Sciatic nerve (tissue), 2 donors: ENCODE measurements at places on chromosomes 2 and 18.

GRCh38 chr18:7301094-7301493 is 70.2 kb downstream of the LRRC30 start:
- no peak for DNase-seq

GRCh38 chr18:48896875-48897511 is 53.8 kb downstream of the SMAD7 start:
- DNase-seq: peak; percentile 74

DNA sequence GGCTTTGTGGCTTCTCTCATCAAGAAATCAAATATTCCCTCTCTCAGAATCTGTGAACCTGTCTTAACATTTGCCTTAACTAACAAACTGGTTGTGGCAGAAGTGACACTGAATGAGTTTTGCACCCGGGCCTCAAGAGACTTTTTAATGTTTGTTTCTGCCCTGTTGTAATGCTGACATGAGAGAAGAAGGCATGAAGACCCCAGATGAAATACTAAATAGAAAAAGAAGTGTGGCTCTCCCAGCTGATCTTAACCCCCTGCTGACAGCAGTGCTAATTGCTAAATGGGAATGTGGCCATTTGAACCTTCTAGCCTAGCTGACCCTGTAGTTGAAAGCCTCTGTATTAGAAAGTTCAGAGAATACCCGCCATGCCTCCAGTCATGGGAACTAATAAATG is 261.2 kb downstream of the CTNNA2 start:
- DNase-seq: no peak

- no peak for DNase-seq
Observed at GRCh38 chr2:154713675-154714074, 15.2 kb downstream of the KCNJ3 start.

GRCh38 chr2:1548910-1549673 is 135.8 kb downstream of the TPO start:
- DNase-seq: no peak

DNA sequence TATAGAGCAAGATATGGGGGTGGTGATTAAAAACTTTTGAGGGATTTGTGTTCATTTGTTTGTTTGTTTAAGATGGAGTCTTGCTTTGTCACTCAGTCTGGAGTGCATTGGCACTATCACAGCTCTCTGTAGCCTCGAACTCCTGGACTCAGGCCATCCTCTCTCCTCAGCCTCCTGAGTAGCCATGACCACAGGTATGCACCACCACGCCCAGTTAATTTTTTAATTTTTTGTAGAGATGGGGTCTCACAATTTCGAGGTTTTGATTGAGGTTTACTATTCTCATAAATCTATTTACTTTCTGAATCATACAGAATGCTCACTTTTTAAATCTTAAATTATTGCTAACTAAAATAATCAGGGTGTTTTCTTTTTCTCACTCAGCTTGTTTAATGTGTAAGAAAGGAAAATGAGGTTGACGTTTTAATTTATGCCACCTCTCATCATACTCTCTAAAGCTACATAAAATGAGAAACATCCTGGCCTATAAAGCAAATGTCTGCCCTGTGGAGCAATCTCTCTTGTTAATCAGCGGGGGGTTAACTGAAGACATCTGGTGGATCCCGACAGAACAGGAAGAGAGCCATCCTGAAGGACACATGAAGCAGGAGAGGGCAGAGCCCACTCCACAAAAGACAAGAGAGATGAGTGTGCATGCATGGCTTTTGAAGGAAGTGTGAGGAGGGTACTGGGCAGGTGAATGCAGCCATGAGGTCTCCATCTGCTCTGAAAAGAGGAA is 589.1 kb upstream of the SLC8A1 start:
- DNase-seq: no peak

DNA sequence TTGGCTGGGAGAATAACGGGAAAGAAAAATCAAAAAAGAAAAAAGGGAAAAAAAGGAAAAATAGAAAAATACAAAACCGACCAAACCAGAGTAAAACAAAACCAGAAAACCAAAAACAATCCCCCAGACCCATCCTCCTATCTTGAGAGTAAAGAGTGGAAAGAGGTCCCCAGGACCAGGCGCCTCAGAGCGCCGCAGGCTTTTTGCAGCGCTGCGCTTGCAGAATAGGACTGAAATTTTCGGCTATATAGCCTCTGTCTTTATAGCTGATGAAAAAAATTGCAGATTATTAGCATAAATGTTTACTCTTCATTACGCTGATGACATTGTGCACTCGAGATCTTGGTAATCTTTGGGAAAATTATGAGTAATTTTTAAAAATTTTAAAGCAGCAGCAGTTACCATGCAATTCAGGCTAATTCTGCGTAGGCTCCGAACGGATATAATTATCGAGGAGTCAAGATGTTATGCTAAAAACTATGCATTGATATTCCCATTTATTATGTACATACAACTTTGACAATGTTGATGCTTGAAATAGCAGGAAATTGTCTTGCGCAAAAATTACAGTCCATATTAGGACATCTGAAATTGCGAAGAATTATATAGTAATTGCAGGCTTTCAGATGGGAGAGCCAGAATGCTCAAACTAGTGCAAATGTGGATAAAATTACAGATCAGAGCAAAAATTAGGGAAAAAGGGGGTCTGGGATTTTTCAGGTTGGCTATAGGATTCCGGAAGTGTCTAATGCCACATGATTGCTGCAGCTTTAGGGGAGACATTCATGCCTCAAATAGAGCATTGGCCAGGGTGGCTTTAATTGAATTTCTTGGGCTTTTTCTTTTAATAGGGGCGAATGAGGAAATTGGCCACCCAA is 8.3 kb downstream of the DLX1 start:
- DNase-seq: no peak

DNA sequence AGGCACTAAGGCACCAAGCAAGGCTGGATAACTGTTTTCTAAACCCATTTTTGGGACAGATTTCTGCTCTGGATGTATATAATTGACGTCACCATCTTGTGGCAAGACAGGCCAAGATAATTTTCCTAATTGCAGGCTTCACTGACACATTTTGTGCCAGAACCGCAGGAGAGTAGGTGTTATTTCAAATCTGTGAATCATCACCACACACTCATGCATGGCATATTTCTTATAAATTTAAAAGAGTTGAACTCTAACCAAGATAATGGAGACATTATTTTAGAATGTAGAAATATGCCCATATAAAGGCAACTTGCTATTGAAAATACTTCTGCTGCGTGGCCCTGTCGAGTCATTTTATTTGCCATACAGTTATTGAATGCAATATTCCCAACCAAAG is 68.3 kb upstream of the ACYP2 start:
- DNase-seq: no peak

DNA sequence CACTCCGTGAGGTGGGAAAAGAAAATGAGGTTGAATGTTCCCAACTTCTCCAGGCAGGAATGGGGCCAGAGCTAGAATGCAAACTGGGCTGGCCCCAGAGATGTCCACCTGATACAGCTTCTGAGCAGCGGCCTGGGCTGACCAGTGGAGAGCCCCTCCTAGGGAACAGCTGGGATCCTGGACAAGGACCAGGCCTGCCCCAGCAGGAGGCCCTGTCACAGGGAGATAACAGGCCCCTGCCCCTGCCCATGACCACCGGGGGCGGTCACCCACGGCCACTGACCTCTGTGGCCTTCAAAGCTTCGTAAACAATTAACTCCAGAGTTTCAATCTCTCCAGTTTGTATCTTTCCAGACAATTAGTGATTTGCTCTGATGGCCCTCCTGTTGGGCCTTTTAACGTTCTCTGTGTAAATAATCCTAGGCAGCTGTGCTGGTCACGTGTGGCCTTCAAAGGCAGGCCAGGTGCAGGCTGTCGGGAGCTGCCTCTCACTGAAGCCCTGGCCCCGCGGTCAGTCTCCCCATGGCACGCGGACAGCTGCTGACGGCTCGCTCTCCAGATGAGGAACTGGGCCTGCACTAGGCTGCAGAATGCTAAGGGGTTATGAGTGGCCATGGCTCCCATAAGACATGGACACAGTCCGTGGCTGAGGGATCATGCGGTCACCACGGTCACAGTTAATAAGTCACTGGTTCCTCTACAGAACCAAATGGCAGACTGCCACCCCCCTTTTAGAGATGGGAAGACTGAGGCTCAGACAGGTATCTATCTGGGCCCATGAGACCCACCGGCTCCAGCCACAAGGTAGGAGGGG is 9.2 kb downstream of the HS6ST1 start:
- peak; percentile 74 for DNase-seq

- DNase-seq: no peak
Observed at GRCh38 chr2:150476809-150477302, 10.6 kb downstream of the RND3 start.

GRCh38 chr2:71684226-71685072 is 231.1 kb downstream of the DYSF start:
- DNase-seq: peak; percentile 49

GRCh38 chr2:205287316-205287715 is 395.0 kb upstream of the NRP2 start:
- DNase-seq: no peak

- peak; percentile 34 for DNase-seq
Observed at GRCh38 chr2:2524348-2524941, 193.4 kb upstream of the MYT1L start.

DNA sequence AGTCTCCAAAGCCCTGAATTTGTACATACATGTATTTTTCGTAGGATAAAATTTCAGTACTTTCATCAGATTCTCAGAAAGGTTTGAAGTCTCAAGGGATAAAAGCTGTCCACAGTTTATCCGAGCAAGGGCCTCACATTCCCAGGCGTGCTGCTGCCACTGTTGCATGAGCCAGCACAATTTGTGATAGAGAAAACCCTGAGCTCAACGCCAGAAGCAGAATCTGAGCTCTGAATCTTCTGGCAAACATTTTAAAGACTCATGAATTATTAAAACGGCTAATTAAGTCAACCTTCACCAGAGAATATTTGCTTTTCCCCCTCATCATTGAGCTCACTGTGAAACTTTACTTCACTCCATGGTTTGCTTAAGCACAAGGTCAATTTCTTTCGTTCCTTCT is 38.5 kb upstream of the STPG4 start:
- DNase-seq: no peak

DNA sequence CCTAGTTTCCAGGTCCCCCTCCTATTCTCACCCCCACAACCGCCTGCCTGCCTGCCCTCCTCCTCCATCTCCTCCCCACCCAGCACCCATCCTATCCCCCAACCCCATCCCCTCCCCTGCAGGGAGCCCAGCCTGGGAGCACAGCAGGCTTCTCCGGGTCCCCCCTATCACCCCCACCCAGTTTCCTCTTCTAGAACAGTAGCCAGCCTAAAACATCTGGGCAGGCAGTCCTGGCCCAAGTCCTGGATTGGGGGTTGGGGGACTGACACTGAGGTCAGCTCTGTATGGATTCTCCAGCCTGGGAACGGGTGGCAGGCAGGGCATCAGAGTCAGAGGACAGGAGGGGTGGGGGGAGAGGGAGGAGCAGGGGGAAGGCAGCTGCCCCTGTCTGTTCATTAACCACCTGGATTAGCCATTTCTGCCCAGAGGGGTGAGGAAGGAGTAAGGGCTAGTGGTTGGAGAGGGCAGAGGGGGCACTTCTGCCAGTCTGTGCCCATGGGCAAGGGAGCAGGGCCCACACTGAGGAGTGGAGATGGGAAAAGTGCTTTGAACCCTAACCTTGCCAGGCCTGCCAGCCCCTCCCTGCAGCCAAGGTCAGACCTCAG is 60.0 kb downstream of the TNS1 start:
- DNase-seq: no peak

- peak; percentile 87 for DNase-seq
Observed at GRCh38 chr2:235595422-235596010, 101.7 kb downstream of the AGAP1 start.

GRCh38 chr2:143162123-143162837 is 33.1 kb downstream of the ARHGAP15 start:
- peak; percentile 60 for DNase-seq

GRCh38 chr2:201156036-201156435 is 26.9 kb upstream of the CASP10 start:
- no peak for DNase-seq

- no peak for DNase-seq
Observed at GRCh38 chr18:38023871-38024270, 458.3 kb upstream of the CELF4 start.

- DNase-seq: peak; percentile 69
Observed at GRCh38 chr2:127591221-127591923, 54.6 kb upstream of the GPR17 start.

GRCh38 chr2:21656330-21657075 is 532.7 kb downstream of the TDRD15 start:
- DNase-seq: no peak

DNA sequence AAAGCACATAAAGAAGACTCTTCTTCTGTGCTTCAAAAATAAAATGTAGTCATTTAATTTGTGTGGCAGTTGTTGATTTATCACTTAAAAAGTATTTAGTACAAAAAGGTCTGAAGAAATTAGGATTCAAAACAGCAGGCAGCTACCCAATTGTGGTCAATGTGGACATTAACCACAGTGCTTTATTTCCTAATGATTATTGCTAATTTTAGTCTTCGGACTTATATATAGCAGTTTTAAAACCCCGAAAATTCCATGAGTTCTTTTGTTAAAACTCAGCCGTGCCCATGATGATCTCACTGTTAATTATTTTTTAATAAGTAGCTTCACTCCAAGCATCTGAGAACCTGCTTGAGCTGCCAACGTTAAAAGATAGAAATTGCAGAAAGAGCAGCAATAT is 594.3 kb downstream of the STK39 start:
- DNase-seq: no peak

DNA sequence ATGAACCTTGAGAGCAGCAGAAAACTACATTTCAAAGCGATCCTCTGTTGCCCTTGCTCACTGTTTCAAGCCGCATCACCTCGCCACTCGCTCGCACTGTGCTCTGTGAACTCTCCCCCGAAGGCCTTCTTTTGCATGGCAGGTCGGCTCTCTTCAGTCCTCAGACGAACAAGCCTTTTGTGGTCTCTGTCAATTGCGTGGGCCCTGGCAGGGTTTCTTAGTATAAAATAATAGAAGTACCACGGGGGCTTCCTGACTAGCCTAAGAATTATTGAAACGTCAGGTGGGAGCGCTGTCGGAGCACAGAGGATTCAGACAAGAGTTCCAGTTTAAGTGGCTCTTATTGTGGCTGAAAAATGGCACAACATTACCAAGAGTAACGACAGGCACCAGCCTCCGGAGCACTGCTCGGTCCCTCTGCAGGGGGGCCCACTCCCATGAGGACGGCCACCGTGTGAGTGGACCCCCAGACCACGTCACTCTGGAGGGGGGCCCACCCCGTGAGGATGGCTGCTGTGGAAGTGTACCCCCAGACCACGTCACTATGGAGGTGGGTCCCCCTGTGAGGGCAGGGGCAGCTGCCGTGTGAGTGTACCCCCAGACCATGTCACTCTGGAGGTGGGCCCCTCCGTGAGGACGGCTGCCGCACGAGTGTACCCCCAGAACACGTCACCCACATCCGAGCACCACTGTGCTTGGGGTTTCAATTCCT is 237.7 kb downstream of the HDAC4 start:
- DNase-seq: peak; percentile 48

- no peak for DNase-seq
Observed at GRCh38 chr2:232525791-232526371, at the start of gene CHRND. Gene CHRND (plus strand): TSS chr2:232526160. CDS start chr2:232526216, 56 bp downstream.

- no peak for DNase-seq
Observed at GRCh38 chr2:46351750-46352138, 54.5 kb downstream of the EPAS1 start.

GRCh38 chr2:99863236-99863902 is 279.0 kb downstream of the AFF3 start:
- DNase-seq: no peak
